NCI-H1436 (cell line): ENCODE measurements at places on chromosomes 11 and 22.
A peak's percentile ranks its signal among the peaks of the same experiment; 100 is the strongest.

GRCh38 chr11:43130616-43131015 lies 181.2 kb upstream of the API5 start:
- DNase-seq, result no peak

GRCh38 chr11:13166036-13166435 lies 111.6 kb upstream of the BMAL1 start:
- no peak for DNase-seq

DNA sequence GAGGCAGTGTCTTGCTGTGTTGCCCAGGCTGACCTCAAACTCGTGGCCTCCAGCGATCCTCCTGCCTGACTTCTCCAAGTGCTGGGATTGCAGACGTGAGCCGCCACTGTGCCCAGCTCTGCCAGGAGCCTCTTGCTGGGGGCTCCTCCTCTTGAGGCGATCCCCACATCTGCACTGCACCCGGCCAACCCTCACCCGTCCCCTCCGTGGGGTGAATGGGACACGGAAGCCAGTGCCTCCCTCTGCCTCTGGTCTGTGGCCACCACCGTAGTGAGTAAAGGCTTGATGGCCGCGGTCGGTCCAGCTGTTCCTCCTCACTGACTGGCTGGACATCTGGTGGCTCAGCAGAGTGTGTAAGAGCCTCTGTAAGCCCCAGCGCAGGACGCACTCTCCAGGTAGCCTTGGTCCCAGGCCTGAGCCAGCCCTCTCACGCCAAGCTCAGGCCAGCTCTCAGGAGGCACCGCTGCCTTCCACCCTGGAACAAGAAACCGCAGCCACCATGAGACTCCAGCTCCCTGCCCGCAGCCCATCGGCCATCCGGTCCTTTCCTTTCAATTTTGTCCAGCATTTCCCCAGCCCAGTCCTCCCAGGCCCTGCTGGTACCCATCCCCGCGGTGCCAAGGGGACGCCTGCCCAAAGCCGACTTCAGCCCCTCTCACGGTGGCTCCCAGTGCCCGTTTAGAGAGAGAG lies 100.3 kb downstream of the BRD1 start:
- DNase-seq, result no peak

GRCh38 chr11:117096201-117096991 lies 1.8 kb downstream of the SIK3 start:
- no peak for DNase-seq

DNA sequence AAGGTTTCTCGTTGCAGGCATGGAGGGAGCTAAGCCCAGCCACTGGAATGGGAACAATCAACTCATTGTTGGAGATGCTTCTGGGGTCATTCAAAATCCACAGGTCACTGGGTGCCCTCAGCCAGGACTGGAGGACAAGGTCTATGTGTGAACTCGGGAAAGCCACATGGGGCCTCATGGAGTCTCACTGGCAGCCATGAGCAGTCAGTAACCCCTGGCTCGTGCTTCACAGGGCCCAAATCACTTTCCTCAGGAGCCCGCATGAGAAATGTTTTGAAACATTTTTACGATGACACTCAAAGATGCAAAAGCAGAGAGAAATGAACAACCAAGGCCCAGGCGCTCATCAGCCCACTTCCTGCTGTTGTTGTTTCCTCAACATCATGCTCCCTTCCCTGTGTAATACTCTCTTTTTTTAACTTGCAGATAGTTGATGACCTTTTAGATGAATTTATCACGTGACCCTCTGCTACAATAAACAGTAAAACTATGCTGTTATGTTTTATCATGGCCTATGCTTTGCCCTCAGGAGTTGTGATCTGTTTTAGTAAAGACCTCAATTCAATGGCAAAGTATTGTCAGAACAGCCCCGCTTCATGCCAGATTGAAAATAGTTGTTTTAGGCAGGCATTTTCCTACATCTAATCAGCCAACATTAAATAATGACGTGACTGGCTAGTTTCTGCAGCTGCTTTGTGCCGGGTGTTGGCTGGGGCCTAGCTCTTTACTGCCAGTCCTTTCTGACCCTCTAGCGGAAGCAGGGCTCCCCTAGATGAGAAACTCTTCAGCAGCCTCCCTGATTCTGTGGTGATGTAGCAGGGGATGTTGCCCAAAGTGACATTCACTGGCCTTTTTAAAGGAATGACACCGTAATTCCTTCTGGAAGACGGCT lies 39.7 kb downstream of the ADAMTS15 start:
- no peak for DNase-seq

DNA sequence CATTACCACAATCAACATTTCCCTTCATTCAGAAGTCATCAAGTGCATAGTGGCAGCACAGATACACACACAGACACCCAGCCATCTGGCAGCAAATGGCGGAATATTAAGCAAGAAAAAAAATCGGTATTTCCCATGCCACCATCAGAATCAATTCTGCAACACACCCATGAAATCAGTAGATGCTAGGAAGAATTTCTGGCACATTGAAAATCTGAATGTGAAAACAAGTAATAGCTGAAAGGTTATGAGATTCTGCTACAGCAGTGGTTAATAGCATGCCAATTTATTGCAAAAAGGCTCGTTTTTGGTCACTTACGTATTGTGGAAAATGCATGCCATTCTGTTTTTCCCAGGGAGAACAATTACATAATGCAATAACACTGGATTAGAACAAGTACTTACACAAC lies 91.1 kb downstream of the PICALM start:
- no peak for DNase-seq

GRCh38 chr22:50341977-50342650 lies 1.0 kb upstream of the PPP6R2 start:
- peak; percentile 85 for DNase-seq

DNA sequence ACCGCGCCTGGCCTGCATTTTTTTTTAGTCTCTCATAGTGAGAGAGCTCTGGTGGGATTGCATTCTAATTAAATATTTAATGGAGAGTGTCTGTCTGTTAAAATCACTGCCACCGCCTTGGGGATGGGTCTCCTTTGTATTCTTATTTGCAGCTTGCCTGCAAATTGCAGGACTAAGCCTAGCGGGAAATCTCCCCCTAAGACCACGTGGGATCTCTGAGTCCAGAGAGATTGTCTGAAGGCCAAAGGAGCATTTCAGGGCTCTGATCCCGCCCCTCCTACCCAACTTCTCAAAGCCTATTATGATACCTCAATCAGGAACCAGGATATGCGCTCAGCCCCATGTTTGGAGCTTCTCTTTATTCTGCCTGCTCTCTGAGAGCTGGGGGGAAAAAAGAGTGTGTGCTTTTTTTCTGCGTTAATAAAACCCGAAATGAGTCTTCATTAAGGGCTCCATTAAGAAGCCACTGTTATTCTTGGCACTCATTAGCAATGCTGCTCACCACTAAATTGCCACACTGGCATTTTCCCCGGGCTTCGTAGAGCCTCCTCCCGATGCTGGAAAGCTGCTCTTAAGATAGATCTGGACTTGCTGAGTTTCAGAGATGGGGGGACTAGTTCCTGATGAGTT lies 92.9 kb upstream of the THY1 start:
- DNase-seq, result no peak

- no peak for DNase-seq
Observed at GRCh38 chr11:3905080-3905953, 49.9 kb downstream of the STIM1 start.

GRCh38 chr22:26435327-26436093 lies 6.5 kb downstream of the ASPHD2 start:
- DNase-seq, result no peak

DNA sequence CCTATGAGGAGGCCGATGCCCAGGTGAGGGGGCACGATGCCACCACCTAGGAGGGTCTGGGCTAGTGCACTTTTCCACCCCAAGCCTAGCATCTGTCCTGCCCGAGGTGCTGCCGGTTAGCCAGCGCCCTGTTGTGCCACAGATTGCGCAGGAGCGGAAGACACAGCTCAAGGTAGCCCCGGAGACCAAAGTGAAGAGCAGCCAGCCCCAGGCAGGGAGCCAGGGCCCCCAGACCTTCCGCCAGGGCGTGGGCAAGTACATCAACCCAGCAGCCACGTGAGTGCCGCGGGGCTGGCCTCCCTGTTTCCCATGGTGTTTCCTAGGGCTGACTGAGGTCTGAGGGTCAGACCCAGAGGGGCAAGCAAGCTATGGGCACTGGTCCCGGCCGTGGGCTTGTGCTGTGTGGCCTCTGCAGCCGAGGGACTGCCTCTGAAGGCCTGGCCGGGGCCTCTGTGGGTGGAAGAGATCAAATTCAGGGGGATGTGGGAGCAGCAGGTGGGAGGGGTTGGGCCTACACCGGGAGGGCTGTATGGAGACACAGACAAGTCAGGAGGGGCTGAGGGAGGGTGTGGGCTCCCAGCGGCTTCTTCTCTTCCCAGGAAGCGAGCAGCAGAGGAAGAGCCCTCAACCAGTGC lies 29.1 kb downstream of the PPIL2 start:
- DNase-seq, result no peak

DNA sequence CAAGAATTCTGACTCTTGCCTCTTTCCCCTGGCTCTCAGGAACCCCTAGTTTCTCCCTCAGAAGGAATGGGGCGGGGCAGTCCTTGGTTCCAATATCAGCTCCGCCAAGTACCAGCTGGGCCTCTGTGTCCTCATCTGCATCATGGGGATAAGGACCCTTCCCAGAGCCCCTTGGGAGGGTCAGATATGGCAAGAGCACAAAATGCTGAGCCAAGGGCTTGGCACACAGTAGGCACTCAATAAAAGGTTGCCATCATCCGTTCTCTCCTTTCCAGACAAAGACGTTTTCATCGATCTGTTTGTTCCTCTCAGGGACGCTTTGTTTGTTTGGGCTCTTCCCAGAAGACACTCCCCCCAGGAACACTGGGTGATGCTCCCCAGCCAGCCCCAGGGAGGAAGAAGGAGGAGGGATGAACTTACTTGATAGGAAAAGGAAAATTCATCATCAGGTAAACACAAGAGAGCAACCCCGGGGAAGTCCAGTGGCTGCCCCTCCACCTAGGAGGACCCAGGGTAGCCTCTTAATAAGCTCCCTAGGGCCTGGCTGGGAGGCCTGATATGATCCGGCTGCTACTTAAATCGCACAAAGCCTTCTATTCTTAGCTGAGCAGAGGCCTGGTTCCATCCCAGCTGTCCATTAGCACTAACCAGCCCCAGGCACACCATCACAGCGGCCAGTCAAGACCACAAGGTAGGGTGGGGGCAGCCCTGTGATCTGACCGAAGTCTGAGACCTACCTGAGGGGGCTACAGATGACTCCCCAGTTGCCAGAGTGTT lies 19.6 kb downstream of the GDPD5 start:
- DNase-seq, result no peak

- no peak for DNase-seq
Observed at GRCh38 chr11:91707652-91708482, 516.8 kb upstream of the FAT3 start.

DNA sequence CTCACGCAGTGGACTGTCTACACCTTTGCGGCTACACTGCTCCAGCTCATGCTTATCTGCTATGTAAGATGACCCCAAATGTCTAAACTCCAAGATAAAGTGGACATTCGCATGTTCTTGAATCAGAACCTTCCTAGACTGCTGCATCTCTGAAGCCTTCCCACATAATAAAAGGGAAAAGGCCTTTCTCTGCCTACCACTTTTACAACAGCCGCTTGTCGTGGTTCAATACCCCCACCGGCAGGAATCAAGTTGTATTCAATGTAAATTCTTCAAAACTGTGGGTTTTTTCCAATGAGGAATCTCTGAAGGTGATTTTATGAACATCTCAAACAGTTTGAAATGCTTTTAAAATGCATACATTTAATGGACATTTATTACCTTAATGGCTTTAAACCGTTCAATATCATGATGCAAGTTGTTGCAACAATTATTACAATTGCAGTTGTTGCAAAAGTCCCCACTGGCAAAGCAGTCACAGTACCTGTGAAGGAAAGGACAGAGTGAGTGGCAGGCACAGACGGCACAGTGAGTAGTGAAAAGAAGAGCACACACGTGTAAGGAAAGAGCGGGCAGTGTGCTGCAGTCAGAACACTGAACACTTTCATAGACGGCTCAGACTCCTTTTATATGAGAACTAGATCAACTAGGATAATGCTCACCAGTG lies 31.2 kb downstream of the GAL start:
- no peak for DNase-seq

DNA sequence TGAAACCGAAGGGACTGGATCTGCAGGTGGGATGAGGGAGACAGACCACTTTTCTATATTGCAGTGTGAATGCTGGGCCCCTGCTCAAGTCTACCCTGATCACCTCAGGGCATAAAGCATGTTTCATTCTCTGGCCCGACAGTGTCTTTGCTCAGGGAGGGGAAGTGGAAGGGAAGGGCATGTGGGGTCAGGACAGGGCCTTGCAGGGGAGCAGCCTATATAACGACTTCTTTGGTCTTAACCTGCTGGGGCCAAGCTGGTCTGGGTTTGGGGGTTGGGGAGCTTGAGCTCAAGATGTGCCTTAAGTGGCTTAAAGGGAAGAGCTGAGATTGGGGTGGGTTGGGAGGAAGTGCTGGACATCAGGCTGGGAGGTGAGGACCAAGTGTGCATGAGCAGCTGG lies 86.4 kb downstream of the GDPD4 start:
- no peak for DNase-seq

DNA sequence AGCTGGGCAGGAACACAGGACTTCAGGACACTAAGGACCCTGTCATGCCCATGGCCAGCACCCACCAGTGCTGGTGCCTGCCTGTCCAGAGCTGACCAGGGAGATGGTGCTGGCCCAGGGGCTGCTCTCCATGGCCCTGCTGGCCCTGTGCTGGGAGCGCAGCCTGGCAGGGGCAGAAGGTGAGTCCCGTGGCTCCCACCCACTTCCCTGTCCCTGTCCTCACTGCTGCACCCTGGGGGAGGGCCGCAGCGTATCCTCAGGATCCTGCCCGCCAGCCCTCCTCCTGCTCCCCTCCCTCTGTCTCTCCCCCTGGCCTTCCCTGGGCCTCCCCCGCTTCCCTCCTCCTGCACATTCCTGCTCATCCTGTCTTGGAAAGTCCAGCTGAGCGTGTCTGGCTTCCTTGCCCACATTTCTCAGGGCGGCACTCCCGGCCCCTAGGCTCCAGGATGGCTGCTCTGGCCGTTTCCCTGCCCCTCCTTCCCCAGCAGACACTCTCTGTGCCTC lies 8.7 kb downstream of the CSF2RB start:
- DNase-seq, result no peak

- DNase-seq, result no peak
Observed at GRCh38 chr11:21561581-21561980, 631.3 kb upstream of the ANO5 start.

DNA sequence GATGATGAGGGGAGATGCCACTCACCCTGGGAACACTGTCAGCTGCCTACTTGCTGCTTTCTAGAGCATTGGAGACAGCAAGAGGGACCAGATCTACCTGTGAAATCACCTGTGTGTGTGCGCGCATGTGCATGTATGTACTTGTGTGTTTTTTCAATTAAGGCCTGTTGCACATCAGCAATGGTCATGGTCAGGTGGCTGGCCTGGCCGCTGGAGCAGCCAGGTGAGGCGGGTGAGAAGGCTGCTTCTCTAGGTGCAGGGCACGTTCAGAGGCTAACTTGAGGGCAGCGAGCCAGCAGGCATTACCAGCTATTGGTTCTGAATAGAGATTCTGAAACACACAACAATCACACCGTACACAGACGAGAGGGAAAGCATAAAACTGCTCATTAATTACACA lies 65.1 kb downstream of the PARVG start:
- DNase-seq, result no peak

- DNase-seq, result no peak
Observed at GRCh38 chr11:132607575-132607974, 924.7 kb downstream of the OPCML start.
